Adipocyte (in vitro differentiated cells): ENCODE measurements at places on chromosomes 12 and 14.

- DNase-seq: no peak
Observed at GRCh38 chr12:21813125-21813524, 38.6 kb upstream of the KCNJ8 start.

- DNase-seq: no peak
Observed at GRCh38 chr14:59832653-59833294, 37.8 kb downstream of the RTN1 start.

DNA sequence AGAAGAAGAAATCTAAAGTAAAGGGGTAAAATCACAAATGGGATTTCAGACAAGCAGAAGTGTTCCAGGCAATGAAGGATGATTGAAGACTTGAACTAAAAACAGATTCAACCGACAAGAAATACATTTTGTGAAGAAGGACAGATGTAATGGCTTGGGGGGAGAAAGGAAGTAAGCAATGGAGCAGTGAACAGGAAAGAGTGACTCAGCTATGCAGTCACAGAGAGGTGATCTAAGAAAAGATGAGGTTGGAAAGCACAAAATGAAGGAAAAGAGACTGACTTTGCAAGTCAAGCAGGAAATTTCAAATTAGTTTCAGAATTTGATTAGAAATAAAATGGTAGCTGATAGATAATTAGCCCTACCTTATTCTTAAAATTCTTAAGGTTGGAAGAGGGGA lies 66.5 kb downstream of the PUS7L start:
- DNase-seq: peak; percentile 35

GRCh38 chr12:4267704-4268328 lies 5.7 kb upstream of the CCND2 start:
- peak; percentile 3 for DNase-seq
